ENCODE measurements at places on chromosomes 6 and 20.

- DNase-seq, result no peak
Measured at GRCh38 chr6:14193524-14193923, 76.0 kb downstream of the CD83 start.

- no peak for DNase-seq
Measured at GRCh38 chr6:170537329-170537728, 15.8 kb downstream of the PSMB1 start.

GRCh38 chr6:92130944-92131343 is 1288.4 kb downstream of the EPHA7 start:
- no peak for DNase-seq

- no peak for DNase-seq
Measured at GRCh38 chr6:108578595-108579327, 18.0 kb downstream of the FOXO3 start.

GRCh38 chr6:30554962-30555815 is 1.1 kb downstream of the GNL1 start:
- DNase-seq, result peak; percentile 32
